ENCODE measurements at places on chromosomes 16 and 17. TPM values are rescaled to one million over a fixed set of nuclear protein-coding genes. Genes with fewer than 3 reads are reported as not detected.

Gene TNFRSF13B
- total RNA-seq = 1.5 TPM

Gene ITGAX
- 0.80 TPM for total RNA-seq

Gene SRCIN1
- total RNA-seq = 0.60 TPM

Gene UTS2R
- not detected for total RNA-seq

Gene ABCC11
- total RNA-seq = 0.26 TPM

Gene EVI2B
- total RNA-seq = 146 TPM

- H3K4me3 ChIP-seq = no peak overlapping the region
- no peaks in the 10 kb centered on the region for H3K4me1 ChIP-seq
- no peaks in the 10 kb centered on the region for H3K36me3 ChIP-seq
- no peak overlapping the region for H3K27ac ChIP-seq
- peaks cover 47% of the 10 kb centered on the region for H3K27me3 ChIP-seq
Observed at GRCh38 chr16:86075488-86075785, 176.5 kb downstream of the IRF8 start.

- H3K27ac ChIP-seq = no peak overlapping the region
- no peaks in the 10 kb centered on the region for H3K27me3 ChIP-seq
- H3K36me3 ChIP-seq = no peaks in the 10 kb centered on the region
- H3K4me1 ChIP-seq = no peaks in the 10 kb centered on the region
- no peak overlapping the region for H3K4me3 ChIP-seq
- DNase-seq = no peak
Observed at GRCh38 chr16:405548-406506, 4.1 kb downstream of the DECR2 start.

- no peaks in the 10 kb centered on the region for H3K36me3 ChIP-seq
- H3K4me3 ChIP-seq = peak overlapping the region; percentile 93
- H3K27ac ChIP-seq = peak overlapping the region; percentile 98
- peak; percentile 92 for DNase-seq
- peaks cover 2% of the 10 kb centered on the region for H3K27me3 ChIP-seq
Observed at GRCh38 chr17:21287703-21288449, 3.4 kb downstream of the MAP2K3 start.

GRCh38 chr16:57935904-57936303, 35.0 kb downstream of the CNGB1 start:
- peaks cover 6% of the 10 kb centered on the region for H3K27me3 ChIP-seq
- no peak for DNase-seq
- no peaks in the 10 kb centered on the region for H3K4me1 ChIP-seq
- H3K4me3 ChIP-seq = no peak overlapping the region
- H3K27ac ChIP-seq = no peak overlapping the region

- no peaks in the 10 kb centered on the region for H3K4me1 ChIP-seq
- H3K27ac ChIP-seq = no peak overlapping the region
- no peaks in the 10 kb centered on the region for H3K36me3 ChIP-seq
- no peak overlapping the region for H3K4me3 ChIP-seq
- peaks cover 30% of the 10 kb centered on the region for H3K27me3 ChIP-seq
Observed at GRCh38 chr16:86277221-86277620, 233.1 kb upstream of the FOXF1 start.

DNA sequence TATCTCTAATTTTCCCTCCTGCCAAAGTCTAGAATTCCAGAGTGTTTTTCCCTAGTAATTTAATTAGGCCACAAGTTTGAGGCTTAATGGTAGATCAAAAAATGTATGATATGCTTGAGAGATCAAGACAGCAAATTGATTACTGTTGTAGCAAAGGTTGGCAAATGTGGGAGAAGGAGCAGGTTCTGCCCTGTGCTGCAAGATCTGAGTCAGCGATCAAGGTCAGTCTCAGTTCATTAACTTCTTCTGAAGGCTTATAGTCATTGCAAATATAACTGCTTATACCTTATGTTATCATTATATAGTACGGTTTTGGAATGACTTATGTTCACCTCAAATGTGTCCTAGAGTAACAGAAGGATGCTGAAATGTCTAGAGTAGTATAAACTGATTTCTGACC, 231.1 kb upstream of the TBX2 start:
- no peak overlapping the region for H3K4me3 ChIP-seq
- DNase-seq = no peak
- no peaks in the 10 kb centered on the region for H3K4me1 ChIP-seq
- peaks cover 23% of the 10 kb centered on the region for H3K36me3 ChIP-seq

GRCh38 chr17:72390675-72391508, 270.1 kb downstream of the SOX9 start:
- no peak overlapping the region for H3K27ac ChIP-seq
- no peak overlapping the region for H3K4me3 ChIP-seq
- DNase-seq = no peak
- H3K27me3 ChIP-seq = no peaks in the 10 kb centered on the region
- no peaks in the 10 kb centered on the region for H3K36me3 ChIP-seq

- H3K4me1 ChIP-seq = no peaks in the 10 kb centered on the region
- H3K27me3 ChIP-seq = no peaks in the 10 kb centered on the region
- H3K36me3 ChIP-seq = no peaks in the 10 kb centered on the region
- no peak overlapping the region for H3K27ac ChIP-seq
Observed at GRCh38 chr16:52171481-52171880, 375.5 kb downstream of the TOX3 start.

DNA sequence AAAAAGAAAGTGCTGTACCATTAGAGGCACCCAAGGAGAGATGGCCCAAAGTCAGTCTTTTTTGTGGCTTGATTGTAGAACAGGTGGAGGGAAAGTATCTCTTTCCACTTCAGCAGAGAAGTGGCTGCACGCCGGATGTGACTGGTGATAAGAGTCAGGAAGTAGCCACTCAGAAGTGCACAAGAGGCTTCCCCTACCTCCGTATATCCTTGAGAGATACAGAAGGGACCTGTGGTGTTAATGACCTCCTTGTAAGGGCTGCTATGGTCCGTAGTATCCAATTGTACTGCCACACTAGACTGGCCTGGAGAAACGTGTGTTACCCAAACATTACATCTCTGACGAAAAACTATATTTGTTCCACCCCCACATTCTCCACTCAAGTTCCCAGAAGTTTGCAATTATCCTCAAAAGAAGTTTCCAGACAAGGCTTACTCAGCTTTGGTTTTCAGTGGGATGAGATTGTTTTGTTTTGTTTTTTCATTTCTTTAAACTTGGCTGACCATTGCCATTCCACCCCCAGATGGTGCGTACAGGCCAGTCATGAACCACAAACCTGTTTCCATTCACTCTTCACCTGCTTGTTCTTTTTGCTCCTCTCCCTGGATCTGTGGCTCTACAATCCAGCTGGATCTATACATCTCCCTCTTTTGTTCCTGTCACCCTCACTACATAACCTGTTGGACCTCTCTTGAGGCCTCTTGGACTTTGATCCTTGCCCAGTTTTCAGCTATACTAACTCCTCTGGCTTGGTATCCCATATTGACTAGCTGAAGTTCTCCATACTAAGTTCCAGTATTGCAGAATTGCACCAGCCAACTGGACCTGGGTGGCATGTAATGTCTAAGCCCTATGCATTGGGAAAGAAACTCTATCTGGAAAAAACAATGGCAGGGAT, 20.7 kb upstream of the MED13 start:
- peaks cover 2% of the 10 kb centered on the region for H3K4me1 ChIP-seq
- H3K4me3 ChIP-seq = no peak overlapping the region
- H3K27me3 ChIP-seq = no peaks in the 10 kb centered on the region
- no peaks in the 10 kb centered on the region for H3K36me3 ChIP-seq
- no peak for DNase-seq
